Lung microvascular endothelial cell (primary cell): ENCODE measurements at places on chromosomes 1 and 21.

DNA sequence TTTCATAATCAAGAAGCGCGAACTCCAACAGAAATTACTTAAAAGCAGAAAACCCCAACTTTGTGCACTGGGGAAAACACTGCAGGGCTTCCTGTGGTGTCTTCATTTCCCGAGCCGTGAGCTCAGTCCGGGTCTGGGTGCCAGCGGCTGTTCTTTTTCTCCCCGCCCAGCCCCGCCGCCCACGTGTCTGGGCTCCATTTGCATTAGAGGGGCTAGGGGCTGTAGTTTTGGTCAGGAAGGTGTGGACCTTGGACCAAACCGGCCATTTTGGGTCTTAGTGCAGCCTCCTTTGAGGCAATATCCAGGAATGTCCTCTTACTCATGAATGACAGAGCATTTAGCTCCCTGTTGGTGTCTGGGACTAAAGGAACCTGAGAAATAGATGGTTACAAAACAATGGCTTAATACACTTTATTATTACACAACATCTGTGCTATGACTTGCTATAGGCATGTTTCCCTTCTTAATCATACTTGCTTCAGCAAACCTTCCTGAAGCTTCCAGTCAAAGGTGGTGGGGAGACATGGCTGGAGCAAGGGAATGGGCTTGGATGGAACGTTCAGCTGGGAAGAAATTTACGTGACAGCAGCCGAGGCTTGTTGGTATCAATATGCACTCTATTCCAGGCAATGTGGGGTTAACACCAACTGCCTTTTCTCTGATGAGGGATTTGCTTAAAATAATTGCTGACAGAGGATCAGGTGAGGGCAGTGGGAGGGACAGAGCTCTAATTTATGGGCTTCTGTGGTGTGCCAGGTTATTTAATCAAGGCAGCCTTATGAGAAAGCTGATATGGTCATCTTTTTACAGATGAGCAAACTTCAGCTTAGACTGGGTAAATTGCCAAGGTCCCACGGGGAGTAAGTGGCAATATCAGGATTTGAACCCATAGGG, 1.1 kb downstream of the AGTRAP start:
- DNase-seq, result peak; percentile 53

- no peak for DNase-seq
Measured at GRCh38 chr21:34670220-34670961, 1.6 kb downstream of the CLIC6 start.

DNA sequence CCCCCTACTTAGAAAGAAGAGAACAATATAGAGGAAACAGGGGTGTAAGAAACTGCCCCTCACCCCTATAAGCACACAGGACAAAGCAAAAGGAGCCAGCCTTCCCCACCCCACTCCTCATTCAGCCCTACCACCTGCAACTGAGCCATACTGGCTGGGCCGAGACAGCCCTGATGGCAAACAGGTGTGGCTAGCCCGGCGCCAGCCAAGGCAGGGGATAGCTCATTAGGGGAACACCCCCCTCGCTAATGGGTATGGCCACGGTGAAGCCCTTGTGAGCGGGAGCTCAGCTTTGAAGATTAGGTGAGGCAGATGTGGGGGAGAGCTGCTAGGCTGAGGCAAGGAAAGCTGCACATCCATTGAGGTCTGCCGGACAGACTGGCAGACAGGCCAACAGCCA, 65.5 kb downstream of the ERI3 start:
- no peak for DNase-seq

- DNase-seq, result no peak
Measured at GRCh38 chr1:162857850-162858249, 3.1 kb downstream of the CCDC190 start.

GRCh38 chr1:53288002-53288789, 39.7 kb downstream of the LRP8 start:
- no peak for DNase-seq

GRCh38 chr21:21019681-21020080, 21.5 kb downstream of the NCAM2 start:
- no peak for DNase-seq

DNA sequence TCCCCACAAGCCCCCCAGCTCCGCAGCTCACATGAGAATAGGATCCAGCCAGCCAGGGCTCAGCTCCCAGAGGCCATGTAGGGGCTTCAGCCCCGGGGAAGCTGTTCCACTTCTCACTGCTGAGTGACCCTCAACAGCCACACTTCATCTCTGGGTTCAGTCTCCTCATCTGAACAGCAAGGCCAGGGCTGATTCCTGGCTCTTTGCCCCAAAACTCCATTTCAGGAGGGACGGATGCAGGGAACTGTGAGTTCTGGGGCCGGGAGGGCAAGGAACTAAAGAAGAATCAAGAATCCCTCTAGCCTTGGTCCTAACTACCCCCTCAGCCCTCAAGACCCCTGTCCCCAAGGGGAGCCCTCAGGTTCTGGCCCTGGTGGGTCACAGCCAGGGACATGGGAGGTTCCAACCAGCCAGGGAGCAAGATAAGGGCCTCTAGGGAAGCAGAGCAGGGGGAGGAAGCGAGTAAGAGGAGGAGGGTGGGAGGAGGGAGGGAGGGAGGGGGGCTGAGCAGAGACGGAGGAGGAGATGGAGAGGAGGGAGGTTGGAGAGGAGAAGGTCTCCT, 13.1 kb downstream of the SDC3 start:
- no peak for DNase-seq

GRCh38 chr1:31694069-31694963, 9.5 kb downstream of the COL16A1 start:
- DNase-seq, result no peak

- no peak for DNase-seq
Measured at GRCh38 chr1:222462601-222463000, 85.3 kb downstream of the HHIPL2 start.

DNA sequence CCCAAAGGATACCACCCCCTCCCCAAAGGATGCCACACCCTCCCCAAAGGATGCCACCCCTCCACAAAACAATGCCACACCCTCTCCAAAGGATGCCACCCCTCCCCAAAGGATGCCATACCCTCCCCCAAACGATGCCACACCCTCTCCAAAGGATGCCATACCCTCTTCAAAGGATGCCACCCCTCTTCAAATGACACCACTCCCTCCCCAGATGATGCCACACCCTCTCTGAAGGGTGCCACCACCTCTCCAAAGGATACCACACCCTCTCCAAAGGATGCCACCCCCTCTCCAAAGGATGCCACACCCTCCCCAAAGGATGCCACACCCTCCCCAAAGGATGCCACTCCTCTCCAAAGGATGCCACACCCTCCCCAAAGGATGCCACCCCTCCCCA, 21.6 kb upstream of the TRIM17 start:
- DNase-seq, result no peak

GRCh38 chr1:10890491-10891071, 94.1 kb upstream of the CASZ1 start:
- DNase-seq, result no peak

GRCh38 chr21:15204140-15204969, 139.6 kb upstream of the NRIP1 start:
- DNase-seq, result no peak

DNA sequence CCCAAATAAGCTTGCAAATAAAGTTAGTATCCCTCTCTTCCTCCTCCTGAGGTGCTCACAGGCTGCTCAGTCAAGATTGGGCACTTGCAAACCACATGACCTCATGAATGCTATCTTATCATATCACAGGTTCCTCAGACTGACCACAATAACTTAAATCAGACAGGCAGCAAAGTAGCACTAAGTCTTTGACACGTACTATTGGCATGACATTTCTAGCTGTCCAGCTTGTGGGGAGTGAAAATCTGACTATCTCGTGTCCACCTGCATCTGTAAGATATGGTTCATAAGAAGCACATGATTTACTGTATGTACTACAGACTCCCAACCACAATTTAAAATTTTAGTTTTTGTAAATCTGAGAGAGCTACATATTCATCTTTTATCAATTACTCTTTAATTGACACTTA, 58.0 kb upstream of the GFI1 start:
- no peak for DNase-seq

- DNase-seq, result no peak
Measured at GRCh38 chr1:70083519-70083918, 121.9 kb downstream of the LRRC40 start.

DNA sequence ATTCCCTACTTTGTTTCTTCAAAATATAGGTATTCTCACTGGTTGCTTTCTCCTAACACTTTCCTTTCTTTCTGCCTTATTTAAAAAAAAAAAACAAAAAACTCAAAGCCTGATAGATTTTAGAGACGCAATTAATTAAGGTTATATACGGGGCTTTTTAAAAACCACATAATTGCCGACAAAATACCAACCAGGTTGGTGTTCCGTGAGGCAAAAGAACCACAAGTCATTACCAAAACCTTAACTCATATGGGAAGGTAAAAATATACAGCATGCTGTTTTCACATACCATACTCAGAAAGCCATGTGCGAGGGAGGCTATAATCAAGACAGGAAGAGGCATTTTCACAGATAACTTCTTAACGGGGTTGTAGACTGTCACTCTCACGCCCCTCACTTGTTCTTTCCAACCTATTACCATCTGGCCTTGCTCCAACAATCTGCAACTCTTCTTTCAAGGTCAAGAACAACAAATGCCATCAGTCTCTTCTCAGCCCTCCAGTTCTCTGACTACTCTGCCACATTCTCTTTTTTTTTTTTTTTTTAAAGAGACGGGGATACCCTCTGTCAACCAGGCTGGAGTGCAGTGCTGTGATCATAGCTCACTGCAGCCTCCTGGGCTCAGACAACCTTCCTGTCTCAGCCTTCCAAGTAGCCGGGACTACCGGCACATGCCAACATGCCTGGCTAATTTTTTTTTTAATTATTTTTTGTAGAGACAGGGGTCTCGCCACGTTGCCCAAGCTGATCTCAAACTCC, 102.6 kb downstream of the APP start:
- no peak for DNase-seq

- DNase-seq, result peak; percentile 73
Measured at GRCh38 chr21:15298306-15298705, 233.5 kb upstream of the NRIP1 start.

DNA sequence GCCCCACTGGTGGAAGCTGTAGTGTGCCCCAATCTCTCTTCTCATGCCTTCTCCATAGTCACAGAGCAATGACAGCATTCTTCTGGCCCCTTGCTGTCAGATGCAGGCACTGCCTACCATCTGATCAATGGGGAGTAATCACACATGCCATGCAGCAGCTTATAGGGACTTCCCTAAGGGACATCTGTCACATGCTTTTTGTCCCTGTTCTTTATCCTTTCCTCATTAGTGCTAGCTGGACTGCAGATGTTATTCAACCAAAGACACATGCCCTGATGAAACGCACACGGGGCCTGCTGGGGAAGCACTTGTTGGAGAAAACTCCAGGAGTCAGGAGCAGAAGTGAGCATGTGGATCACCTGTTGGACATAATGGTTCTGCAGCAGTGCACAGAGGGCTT, 108.7 kb downstream of the KCNJ15 start:
- DNase-seq, result no peak

DNA sequence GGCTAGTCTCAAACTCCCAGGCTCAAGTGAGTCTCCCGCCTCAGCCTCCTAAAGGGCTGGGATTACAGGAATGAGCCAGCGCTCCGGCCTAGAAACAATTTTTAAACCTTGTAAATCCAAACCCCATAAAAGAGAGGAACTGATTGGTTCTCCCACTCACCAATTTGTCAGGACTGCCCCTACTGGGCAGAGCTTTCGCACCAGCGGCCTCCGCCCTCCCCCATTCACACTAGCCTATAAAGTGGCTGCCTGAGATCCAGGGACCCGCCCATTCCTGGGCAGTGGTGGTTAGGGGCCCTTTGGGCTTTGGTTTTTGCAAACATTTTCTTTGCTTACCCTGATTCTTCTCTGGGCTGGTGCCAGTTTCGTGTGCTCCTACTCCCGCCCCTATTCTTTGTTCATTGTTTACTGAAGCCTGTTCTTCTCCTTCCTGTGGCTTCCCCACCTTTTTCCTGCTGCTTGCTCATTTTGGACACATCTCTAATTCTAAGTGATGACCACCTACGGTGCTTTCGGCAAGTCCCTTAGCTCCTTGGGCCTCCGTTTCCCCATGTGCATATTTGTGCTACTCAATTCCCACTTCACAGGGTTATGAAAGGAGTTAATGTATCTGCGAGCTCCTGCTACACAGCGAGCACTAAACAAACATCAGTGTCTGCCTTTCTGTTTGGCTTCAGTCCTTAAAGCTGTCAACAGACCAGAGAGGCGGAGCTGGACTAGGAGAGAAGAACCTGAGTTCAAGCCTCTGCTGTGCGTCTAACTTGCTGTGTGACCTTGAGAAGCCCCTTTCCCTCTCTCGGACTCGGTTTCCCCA, 39.8 kb upstream of the CLIC4 start:
- peak; percentile 98 for DNase-seq
